EH (cell line): ENCODE measurements at places on chromosomes 4 and X.

DNA sequence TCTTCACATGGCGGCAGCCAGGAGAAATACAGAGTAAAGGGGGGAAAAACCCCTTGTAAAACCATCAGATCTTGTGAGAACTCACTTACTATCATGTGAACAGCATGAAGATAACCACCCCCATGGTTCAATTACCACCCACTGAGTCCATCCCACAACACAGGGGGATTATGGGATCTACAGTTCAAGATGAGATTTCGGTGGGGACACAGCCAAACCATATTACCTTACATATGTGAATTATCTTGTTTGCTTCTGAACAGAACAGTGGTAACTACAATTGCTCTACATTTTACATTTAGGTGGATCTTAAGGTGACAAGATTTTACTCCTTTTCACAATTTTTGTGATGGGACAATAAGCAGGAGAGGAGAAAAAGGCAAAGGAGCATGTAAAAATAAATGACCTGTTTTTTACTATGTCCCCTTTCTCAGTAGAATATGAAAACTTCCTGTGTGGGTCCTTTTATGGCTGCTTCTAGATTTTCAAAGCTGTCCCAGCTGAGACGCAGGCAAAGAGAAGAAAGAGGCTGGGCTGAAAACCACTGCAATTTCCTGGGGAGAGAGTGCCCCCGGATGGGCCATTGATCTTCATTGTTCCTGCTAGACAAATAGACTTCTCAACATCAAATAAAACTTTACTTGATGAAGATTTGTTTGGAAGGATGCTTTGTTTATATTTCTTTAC, 45.9 kb upstream of the PGM2 start:
- DNase-seq: peak; percentile 15

GRCh38 chrX:68163441-68163840, 269.9 kb downstream of the OPHN1 start:
- peak; percentile 47 for DNase-seq

GRCh38 chrX:75076429-75076828, 79.7 kb downstream of the ABCB7 start:
- DNase-seq: no peak

DNA sequence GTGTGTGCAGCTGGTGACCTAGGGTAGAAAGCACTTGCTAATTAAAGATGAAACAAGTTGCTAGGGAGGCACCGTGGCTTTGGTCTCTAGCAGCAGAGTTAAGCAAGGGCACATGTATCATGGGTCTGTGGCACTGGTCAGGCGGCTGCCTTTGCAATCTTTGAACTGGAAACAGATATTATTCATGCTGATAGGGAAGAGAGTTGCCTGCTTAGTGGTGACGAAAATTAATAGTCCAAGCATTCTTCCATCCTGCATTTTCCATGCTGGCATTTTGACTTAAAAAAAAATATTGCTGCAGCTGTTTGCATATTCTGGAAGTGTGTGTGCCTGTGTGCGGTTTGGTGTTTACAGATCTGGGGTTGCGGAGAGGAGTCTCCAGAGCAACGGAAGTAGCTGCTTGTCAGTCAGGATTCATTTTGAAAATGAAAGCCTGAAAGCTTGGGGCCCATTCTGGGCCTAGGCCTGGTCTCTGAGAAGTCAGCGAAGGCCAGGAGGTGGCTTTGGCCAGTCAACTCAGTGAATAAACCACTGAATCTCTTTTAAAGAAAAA, 2.3 kb upstream of the SOWAHD start:
- DNase-seq: no peak

DNA sequence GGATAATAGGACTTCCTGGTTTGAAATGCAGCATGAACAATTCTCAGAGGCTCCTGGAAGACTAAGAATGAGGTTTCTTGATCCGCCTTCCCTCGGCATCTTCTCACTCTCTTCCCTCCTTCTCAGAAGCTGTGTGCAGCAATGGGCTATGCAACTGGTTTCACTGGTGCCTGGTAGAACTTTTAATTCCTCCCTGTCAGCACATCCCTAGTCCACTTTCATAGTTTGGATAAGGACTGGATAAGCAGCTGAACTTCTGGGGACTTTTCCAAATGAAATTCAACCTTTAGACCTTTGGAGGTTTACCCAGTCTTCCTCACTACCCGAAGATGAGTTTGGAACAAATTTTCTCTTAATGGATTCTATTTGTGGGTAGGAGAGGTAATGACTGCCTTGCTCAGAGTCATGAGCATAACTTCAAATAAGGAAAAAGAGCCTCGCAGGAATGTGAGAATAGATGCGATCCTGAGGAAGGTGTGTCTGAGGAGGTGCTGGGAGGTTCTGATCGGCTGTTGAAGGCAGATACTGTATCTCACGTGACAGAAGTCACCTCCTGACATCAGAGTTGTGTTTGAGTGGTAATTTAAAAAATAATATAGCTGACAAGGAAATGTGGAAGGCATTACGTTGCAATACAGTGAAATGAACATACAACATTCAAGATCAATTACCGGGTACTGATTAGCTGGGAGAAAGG, 56.0 kb upstream of the HAND2 start:
- DNase-seq: no peak
